ENCODE measurements at places on chromosomes 4 and X. TPM values are rescaled to one million over a fixed set of nuclear protein-coding genes. Genes with fewer than 3 reads are reported as not detected.

HS3ST1 gene
- total RNA-seq: 0.45 TPM

TNIP3 gene
- 0.22 TPM for total RNA-seq

GPM6B gene
- total RNA-seq: not detected

STAP1 gene
- total RNA-seq: not detected

NKX6-1 gene
- 0.58 TPM for total RNA-seq

All from A549 treated with CORT108297 at 1 μM for 4 hours (cell line).